ENCODE measurements at places on chromosomes 5 and 9. TPM values are rescaled to one million over a fixed set of nuclear protein-coding genes. Genes with fewer than 3 reads are reported as not detected.

The COL15A1 gene
- total RNA-seq, result 2.8 TPM

GRCh38 chr9:5531101-5531882 is 21.0 kb downstream of the PDCD1LG2 start:
- DNase-seq, result no peak

The PRLR gene
- total RNA-seq, result under 0.01 TPM

GRCh38 chr5:17315710-17316221 is 98.3 kb downstream of the BASP1 start:
- no peak for DNase-seq

The TMEM252 gene
- total RNA-seq, result not detected
